ENCODE measurements at places on chromosomes 7 and 10.

- DNase-seq = no peak
Measured at GRCh38 chr10:124324451-124324850, 94.3 kb downstream of the OAT start.

GRCh38 chr10:112724404-112724991 lies 225.5 kb upstream of the TCF7L2 start:
- DNase-seq = no peak

GRCh38 chr10:132984801-132985545 lies 42.6 kb upstream of the CFAP46 start:
- no peak for DNase-seq

- no peak for DNase-seq
Measured at GRCh38 chr10:82529062-82529461, 654.1 kb downstream of the NRG3 start.

DNA sequence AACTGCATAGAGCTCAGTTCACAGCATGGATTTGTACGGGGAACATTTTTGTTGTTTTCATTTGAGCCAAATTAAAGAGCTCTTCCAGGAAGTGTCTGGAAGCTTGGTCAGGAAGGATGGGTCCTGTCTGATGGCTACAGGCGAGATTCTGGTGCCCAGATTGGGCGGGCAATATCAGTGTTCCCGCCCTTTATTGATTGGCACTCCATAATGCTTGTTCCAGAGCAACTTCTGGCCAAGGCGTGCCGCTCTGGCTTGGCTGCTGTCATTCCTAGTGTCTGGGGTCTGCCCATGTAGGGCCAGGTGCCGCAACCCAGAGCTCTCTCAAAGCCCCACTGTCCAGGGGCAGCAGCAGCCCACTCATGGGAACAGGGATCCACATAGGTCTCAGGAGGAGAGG lies 45.9 kb downstream of the RAMP3 start:
- no peak for DNase-seq

GRCh38 chr10:110967009-110967630 lies 47.7 kb downstream of the SHOC2 start:
- DNase-seq = no peak

DNA sequence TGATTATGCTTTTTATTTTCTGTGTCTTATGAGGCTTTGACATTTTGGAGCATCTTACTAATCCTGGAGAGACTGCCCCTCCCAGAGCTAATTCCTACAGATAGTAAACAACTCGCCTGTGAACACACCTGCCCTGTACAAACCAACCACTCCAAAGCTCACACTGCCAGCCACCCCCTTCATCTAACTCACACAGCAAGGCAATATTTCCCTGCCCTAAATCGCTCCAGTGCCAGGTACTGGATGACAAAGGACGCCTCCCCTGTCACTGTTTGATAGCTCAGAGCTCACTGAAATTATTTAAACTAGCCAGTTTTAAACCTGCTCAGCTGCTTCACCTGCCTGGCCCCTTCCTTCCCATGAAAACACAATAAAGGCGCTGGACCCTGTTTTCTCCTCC lies 535.1 kb upstream of the CELF2 start:
- no peak for DNase-seq

DNA sequence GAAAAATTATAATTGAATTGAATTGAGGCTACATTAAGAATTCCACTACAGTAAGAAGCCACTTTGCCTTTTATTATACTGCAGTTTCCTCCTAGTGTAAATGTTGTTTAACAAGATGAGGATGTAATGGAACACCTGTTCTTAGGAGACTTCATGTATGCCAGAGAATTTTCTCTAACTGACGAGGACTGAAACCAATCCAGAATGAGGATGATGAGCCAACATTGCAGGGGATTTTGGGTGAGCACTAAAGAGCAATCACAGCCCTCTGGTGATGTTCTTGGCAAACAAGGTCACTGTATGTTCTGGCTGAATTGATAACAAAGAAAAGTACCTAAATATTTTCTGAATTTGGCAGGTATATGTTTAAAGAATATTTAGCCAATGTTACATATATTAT lies 60.9 kb downstream of the RELN start:
- DNase-seq = no peak

DNA sequence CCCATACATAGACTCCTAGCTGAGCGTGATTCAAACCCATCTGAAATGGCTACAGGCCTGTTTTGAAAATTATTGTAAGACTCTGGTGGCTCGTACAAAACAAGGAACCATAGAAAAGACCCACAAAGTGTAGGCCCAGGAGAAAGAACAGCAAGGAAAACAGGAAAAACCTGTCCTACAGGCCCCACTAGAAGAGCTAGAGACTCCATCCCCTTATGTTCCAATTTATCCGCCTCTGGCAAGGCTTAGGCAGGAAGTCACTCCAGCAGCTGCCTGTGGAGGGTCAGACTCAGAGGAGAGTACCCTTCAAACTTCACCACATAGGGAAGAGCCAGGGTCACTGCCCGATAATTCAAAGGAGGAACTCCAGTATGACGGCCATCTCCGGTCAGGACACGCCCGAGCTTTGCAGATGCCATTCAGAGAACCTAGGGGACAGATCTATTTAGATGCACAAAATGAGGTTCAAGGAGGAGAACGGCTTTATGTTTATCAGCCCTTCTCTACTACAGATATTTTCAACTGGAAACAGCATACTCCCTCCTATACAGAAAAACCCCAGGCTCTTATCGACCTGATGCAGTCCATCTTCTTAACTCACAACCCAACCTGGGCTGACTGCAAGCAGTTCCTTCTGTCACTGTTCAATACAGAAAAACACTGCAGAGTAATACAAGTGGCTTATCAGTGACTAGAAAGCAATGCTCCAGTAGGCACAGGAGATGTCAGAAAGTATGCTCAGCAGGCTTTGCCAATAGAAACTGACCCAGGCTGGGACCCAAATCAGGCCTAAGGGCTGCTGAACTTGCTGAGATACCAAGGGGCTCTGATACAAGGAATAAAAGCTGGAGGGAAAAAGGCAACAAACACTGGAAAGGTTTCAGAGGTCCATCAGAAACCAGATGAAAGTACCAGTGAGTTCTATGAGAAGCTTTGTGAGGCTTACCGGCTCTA lies 8.6 kb upstream of the ZNF33B start:
- DNase-seq = no peak

GRCh38 chr10:23432639-23433038 lies 6.2 kb upstream of the OTUD1 start:
- DNase-seq = no peak

DNA sequence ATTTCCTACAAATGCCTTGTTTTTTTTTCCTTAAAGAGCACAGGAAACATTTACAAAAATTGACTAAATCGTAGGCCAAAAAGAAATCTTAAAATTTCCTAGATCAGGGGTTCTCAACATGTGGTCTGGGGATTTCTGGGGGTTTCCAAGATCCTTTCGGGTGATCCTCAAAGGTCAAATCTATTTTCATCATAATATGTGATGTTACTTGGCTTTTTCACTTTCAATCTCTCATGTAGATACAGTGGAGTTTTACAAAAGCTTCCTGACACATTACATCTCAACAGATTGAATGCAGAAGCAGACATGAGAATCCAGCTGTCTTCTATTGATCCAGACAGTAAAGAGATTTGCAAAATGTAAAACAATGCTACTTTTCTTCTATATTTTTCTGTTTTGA lies 497.3 kb downstream of the INHBA start:
- no peak for DNase-seq

DNA sequence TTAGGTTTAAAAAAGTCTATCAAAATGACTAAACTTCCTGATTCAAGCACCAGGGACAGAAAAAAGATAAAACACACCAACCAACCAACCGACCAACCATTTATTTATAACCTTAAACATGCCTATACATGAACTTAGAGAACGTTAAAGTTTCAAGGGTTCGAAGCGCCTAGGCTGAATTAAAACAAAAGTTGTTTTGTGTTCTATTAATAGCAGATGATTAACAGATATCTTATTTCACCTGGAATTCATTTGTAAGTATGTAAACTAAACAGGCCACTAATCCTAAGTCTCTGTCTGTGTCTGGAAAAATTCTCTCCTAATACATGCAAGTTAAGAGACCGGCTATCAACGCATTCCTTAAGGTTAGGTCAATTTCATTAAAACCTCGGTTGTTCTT lies 1.4 kb downstream of the BAIAP2L1 start:
- no peak for DNase-seq

- no peak for DNase-seq
Measured at GRCh38 chr10:17649836-17650235, 5.9 kb downstream of the STAM start.

DNA sequence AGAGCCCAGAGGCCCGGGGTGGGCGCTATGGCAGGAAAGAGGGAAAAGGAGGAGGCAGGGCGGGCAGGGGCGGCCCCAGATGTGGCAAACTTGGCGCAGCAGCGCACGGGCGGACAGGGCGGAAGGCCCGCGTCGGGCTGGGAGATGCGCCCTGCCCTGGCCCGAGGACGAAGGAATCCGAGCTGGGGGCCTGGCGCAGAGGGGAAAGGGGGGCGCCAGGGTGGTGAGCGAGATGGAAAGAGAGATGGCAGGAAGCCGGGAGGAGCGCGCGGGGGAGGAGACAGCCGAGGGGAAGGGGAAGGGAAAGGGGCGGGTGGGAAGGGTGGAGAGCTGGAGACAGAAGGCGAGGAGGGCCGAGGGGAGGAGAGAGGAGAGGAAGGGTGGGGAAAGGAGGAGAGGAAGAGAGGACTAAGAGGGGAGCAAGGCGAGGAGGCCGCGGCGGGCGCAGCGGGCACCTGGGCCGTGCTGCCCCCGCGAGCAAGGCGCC lies at the start of gene MARVELD1:
Gene MARVELD1 (plus strand): TSS at position 392 of the 487 bp plus-strand sequence. CDS start 147 bp downstream, outside the sequence.
- peak; percentile 89 for DNase-seq

- DNase-seq = peak; percentile 71
Measured at GRCh38 chr10:31320550-31321211, 1.7 kb downstream of the ZEB1 start.

DNA sequence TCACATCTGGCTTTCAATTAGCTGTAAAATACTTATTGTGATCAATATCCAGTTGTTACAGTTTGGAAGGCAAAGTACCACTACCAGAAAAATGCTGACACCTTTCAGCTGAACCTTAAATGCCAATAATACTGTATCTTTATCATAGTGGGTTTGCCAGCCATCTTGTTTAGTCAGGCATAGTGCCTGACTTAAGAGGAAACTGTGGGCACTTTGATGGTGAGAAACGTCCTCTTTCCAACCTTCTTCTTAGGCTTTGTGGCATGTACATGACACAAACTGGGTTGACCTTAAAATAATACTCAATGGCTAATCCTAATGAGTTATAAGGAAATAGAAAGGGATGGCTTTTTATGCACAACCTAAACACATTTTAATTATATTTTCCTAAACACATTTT lies 52.3 kb upstream of the PRR15 start:
- no peak for DNase-seq

DNA sequence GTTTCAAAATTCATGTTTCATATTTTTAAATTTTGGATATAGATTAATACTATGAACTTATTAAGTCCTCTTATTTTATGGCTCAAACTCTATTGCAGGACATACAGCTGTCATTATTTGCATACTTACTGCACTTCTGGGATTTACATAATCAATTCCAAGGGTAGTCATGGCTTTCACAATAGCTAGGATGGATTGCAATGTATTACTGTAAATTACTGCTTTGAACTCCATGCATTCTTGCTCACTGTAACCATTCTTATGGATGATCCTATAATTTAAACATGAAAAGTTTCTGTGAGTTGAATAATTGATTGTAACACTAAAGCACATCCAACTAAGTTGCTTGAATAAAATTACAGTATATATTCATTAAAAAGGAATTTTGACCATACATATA lies 23.5 kb downstream of the GNAT3 start:
- DNase-seq = no peak

DNA sequence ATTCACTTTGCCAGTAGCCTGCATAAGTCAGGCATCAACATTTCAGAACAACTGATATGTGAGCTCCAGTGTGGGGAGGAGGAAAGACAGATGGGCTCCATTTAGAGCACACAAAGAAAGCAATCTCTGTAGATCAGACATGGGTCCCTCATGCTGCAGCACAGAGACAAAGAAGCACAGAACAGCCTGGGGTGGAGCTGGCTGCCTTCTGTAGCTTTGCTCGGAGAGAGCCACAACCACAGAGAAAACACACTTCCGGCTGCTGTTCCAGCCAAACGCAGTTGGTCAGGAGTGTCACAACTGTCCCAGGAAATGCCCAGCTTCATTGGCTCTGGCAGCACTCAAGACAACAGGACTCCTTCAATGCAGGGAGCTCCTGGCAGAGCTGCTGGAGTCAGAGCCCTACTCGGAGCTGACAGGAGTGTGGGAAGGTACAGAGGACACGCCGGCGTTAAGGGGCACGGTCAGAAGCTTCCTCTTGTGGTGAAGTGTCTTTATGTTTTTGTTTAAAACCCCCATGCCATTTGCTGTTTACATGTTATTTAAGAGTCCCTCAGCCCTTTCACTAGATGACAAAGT lies 494.4 kb downstream of the TCERG1L start:
- no peak for DNase-seq

- peak; percentile 92 for DNase-seq
Measured at GRCh38 chr10:33330543-33331378, 3.7 kb downstream of the NRP1 start.

DNA sequence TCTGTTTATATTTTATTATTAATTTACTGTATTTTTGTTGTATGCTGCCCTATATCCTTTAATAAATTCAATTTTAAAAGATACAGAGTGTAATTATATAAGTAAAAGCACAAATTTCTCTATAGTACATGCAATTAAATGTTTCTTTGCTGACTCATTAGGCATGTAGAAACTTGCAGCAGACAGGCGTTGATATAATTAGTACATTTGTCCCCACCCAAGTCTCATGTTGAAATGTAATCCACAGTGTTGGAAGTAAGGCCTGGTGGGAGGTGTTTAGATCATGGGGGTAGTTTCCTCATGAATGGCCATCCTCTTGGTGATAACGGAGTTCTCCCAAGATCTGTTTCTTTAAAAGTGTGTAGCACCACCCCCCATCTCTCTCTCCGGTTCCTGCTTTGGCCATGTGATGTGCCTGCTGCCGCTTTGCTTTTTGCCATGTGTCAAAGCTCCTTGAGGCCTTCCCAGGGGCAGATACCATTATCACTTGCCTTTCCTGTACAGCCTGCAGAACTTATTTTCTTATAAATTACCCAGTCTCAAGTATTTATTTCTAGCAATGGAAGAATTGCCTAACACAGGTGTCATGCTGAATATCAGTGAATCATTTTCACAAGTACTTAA lies 63.7 kb downstream of the TSPAN12 start:
- no peak for DNase-seq

Data from astrocyte of the hippocampus (primary cell).